Hindlimb muscle (tissue), 1 donor: ENCODE measurements at places on chromosomes 4 and X.

DNA sequence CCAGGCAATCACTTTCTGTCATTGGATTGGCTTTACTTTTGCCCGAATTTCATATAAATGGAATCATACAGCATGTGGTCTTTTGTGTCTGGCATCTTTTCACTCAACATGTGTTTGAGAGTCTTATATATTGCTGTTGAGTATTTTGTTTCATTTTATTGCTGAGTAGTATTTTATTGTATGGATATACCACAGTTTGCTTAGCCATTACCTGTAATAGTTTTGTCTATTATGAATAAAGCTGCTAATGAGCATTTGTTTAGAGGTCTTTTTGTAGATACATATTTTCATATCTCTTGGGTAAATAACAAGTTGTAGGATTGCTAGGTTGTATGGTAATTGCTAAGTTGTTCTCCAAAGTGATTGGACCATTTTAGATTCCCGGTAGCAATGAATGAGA, 105.7 kb downstream of the WWC2 start:
- DNase-seq, result no peak

GRCh38 chr4:145788755-145789154, 108.8 kb downstream of the C4orf51 start:
- DNase-seq, result no peak

- no peak for DNase-seq
These were observed 32.0 kb downstream of the F8 start for GRCh38 chrX:154990496-154990895.

GRCh38 chrX:2708592-2709188, 17.6 kb downstream of the CD99 start:
- no peak for DNase-seq

- DNase-seq, result no peak
These were observed 1095.7 kb upstream of the TENM3 start for GRCh38 chr4:181147416-181147951.
